ENCODE measurements at places on chromosomes 11 and 22.

DNA sequence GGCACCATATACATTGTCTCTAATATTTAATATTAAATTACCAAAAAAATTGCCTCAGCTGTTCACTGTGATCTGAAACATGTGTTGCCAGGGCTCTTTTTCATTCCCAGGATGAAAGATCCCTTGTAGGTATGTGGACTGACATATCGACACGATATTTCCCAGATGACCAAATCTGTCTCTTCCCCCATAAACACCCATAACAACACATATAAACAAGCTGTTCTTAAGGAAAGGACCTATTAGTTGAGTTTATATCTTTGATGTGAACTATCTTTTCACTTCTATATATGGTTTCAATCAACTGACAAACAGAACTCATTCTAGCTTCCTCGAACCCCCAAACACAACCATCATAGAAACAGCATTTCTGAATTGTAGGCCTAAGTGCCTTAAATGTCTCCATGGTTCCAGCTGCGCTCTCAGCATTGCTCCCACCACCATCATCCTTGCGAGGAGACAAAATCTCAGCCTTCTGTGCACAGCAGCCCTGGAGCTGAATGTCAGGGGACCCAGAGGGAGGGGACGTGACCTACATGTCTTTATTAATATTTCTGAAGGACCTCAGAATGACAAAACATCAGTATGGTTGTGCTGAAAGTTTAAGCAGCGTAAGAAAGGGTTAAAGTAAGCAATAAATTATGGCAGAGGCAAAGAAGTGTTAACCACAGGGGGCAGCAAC lies 67.0 kb downstream of the ETS1 start:
- no peak for DNase-seq

GRCh38 chr22:36901411-36902142 lies 11.9 kb upstream of the CSF2RB start:
- no peak for DNase-seq

GRCh38 chr22:41184679-41185078 lies 20.4 kb upstream of the L3MBTL2 start:
- DNase-seq, result no peak

GRCh38 chr11:47267876-47268275 lies 2.1 kb upstream of the MADD start:
- no peak for DNase-seq

DNA sequence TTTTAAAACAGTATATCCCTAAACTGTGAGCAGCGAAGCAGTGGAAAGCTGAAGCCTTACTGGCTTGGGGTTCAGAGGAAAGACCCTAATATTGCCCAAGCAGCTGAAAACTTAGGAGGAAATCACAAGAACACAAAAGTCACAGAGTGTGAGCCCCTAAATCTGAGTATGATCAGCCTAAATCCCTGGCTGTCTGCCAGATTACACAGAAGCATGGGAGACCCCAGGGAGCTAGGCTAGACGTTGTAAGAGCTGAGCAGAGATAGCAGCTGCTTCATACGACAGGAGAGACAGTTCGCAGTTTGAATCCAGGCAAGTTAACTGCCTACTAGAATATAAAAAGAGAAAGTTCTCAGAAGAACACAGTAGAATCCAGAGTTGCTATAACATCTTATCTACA lies 81.2 kb downstream of the PACS1 start:
- DNase-seq, result no peak

- peak; percentile 54 for DNase-seq
Observed at GRCh38 chr11:114059278-114059983, at the start of gene ZBTB16. ZBTB16 (plus strand) TSS chr11:114059711; CDS start chr11:114063301, 3,590 bp downstream.

DNA sequence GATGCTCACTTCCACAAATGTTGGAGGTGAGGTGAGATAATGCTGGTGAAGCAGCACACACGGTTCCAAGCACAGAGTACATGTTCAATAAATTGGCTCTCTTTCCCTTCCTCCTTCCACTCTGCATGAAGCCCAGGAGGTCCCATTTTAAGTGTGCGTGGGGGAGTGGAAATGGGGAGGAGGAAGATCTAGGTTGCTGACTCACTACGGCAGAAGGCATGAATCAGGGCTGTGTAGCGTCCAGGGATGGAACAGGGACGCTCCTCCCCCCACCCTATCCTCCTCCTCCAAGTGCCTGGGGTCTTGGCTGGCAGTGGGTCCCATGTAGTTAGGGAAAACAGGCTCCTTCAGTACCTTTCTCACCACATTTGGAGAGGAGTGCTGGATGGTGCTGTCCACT lies 44.2 kb downstream of the TRIM66 start:
- DNase-seq, result no peak

- no peak for DNase-seq
Observed at GRCh38 chr11:15890031-15890713, 466.2 kb downstream of the SOX6 start.

DNA sequence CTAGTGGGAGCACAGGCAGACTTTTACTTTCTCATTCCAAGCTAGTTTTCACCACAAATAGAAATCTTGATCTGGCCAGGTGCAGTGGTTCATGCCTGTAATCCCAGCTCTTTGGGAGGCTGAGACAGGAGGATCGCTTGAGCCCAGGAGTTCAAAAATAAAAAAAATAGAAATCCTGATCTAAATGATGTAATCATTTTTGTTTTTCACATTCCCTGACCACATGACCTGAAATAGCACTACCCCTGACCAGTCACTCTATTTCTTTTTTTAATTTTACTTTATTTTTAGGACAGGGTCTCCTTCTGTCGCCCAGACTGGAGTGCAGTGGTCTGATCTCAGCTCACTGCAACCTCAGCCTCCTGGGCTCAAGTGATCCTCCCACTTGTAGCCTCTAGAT lies 2.3 kb upstream of the TCN2 start:
- DNase-seq, result no peak

DNA sequence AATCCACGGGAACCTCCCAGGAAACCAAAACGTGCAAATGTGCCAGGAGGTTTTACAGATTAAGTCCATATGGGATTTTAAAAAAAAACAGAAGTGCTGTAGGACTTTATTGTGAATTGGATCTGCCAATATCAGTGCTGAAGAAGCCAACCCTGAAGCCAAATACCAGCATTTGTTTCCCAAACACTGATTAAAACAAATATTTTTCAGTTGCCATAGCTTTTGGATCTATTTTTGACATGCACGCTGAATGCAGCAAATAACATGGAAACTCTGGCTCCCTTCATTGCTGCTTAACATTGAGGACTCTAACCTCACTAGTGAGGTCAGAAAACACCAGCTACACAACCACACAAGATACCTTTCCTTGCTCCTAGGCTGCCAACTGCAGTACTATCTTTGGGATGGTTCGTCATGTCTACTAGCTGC lies 28.4 kb upstream of the SIK2 start:
- no peak for DNase-seq

GRCh38 chr11:47378010-47378835 lies at the start of gene SPI1:
SPI1 (minus strand) TSS chr11:47378547; CDS start chr11:47378353, 194 bp downstream.
- DNase-seq, result peak; percentile 96

DNA sequence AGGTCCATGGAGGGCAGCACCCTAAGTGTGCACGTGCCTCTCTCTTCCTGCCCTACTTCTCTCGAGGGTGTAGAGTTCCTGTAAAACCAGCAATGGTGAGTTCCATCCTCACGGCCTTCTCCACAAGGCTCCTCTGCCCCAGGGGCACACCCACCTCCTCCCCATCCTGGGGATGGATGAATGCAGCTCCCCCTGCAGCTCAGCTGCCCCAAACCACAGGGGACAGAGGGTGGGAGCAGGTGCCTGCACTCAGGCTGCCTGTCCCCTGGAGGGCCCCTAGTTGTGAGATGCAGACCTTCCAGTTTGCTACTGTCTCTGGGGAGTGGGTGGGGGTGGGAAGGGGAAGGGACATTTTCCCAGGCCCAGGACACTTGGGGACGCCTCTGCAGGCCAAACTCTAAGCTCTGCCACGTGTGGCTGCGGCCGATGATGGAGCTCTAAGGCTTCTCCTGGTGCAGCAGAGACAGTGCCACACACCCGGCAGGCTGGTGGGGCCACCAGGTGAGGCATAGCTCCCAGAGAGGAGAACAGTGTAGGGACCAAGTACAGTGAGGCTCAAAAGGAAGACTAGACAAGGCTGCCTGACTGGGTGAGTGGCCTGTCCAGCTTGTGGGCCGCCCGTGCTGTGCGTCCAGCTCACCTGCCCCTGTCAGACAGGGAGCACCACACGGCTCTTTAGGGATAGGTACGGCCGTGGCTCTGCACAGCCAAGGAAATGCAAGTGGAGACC lies 540.9 kb downstream of the TBC1D22A start:
- DNase-seq, result no peak

- DNase-seq, result no peak
Observed at GRCh38 chr22:49289822-49290679, 537.6 kb downstream of the BRD1 start.

GRCh38 chr11:4480577-4481239 lies 1.7 kb upstream of the OR52K1 start:
- peak; percentile 36 for DNase-seq

DNA sequence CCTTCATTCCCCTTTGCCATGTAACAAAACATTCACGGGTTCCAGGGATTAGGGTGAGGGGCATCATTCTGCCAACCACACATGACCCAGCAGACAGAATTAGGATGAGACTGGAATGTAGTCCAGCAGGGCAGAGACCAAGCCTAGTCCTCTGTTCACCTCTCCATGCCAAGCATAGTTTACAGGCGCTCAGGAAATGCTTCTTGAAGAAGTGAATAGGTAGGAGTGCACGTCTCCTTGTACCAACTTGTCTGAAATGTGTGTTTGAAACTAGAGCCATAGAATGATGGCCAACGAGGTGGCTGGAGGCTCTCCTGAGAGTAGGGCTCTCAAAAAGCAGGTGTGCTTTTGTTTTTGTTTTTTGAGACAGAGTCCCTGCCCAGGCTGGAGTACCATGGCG lies 8.2 kb downstream of the SPINDOC start:
- no peak for DNase-seq

DNA sequence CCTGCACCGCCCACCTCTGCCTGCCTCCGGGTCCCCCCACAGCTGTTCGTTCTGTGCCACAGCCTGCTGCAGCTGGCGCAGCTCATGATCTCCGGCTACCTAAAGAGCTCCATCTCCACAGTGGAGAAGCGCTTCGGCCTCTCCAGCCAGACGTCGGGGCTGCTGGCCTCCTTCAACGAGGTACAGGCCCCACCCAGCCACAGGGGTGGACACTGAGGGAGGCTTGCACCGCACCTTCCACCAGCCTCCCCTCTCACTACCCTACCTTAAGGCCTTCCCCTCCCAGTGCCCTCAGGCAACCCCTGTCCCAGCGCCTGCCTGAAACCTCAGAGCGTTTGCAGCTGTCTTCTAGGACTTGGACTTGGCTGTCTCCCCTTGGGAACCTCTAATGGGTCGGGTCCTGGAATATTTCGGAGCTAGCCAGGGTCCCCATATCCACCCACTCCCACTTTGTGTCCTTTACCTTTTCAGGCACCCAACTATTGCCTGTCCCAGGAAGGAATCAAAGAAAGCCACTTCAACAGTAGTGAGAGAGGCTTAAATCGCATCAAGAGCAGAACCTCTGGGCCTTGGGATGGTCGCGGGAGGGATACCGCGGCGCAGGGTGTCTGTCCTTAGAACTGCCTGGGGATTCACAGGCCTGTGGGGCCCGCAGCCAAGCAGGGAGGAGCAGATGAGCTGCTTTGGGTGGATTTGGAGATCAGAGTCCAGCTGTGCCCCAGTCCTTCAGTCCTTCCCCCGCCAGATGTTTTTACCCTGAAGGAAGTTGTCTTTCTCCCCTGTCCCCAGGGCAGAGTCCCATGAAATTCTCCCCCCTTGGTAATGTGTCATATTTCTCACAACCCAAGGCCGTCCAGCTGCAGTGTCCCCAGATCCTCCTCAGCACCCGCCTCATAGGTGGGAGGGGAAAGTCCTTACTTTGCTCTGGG lies 13.3 kb downstream of the SLCO2B1 start:
- DNase-seq, result no peak

DNA sequence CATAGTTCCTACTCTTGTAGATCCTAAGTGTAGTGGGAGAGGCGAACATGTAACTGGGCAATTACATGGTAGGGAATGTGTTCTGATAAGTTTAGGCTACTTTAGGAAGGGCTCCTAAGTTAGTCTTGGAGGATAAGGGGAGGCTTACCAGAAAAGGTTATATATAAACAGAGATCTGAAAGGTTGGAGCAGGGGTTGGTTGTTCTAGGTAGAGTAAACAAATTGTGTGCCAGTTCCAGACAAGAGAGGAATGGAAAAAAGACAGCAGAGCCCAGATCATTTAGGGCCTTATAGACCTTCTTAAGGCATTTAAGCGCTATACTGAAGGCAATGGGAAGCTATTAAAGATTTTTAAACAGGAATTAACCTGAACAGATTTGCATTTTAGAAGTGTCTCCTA lies 74.4 kb downstream of the TRIM44 start:
- no peak for DNase-seq

DNA sequence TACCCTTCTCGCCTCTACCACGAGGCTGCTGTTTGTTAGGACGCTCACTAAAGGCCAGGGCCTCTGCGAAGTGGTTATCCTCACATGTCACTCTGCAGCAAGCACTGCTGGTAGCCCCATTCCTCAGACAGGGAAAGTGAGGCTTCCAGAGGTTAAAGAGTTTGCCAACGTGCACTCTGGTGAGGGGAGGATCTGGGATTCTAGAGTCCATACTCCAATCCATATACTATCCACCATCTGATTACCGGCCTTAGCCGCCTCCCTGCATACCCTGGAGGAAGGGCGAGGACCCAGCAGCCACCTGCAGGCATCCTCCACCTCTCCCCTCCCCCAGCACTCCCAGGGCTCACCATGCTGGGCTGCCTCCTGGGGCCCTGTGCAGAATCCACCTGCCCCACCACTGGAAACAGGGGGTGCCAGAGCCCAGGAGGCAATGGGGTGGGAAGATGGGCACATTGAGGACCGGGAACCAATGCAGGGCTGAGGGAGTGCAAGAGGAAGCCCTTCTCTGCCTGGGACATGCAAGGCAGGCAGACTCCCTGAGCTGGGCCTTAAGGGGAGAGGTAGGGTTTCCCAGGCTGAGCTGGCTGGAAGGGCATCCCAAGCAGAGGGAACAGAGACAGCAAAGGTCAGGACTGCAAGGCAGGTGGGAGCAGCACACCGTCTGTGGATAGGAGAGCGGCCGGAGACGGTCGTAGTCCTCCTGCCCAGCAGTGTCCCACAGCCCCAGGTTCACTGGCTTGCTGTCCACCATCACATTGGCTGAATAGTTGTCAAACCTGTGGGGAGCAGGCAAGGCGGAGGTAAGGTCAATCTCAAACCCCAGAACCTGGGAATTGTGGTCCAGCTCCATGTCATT lies 11.7 kb downstream of the RAC2 start:
- no peak for DNase-seq

GRCh38 chr11:31050061-31050765 lies 319.3 kb downstream of the DCDC1 start:
- DNase-seq, result no peak

- DNase-seq, result no peak
Observed at GRCh38 chr22:35688913-35689675, 28.6 kb upstream of the APOL5 start.

- no peak for DNase-seq
Observed at GRCh38 chr11:15830741-15831428, 525.5 kb downstream of the SOX6 start.

- no peak for DNase-seq
Observed at GRCh38 chr22:37526376-37526775, 7.2 kb upstream of the CARD10 start.

DNA sequence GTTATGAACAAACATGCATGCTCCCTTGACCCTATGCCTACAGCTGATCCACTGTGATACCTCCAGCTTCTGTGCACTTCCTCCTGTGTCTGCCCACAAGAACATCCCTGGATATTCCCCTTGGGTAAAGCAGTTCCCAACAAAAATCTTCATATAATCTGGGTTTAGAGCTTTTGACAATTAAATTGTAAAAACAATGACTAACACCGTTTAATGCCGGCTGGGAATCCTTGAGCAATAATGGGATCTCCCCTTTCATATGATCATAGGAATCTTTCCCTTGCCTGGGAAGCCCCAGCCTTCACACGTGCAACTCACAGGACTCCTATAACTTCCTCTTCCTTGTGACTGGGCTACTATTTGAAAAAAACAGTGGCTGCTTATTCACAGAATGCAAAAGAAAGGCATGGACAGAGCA lies 6.3 kb upstream of the ZC3H12C start:
- DNase-seq, result peak; percentile 94

Measured in suppressor macrophage (primary cell).